ENCODE measurements at places on chromosomes 7 and 10. TPM values are rescaled to one million over a fixed set of nuclear protein-coding genes. Genes with fewer than 3 reads are reported as not detected.

Gene LMOD2
- total RNA-seq = not detected

Gene RELN
- total RNA-seq = 7.4 TPM

Gene FEZF1
- not detected for total RNA-seq

Gene NPY
- total RNA-seq = 169 TPM

Gene EMX2
- total RNA-seq = 0.74 TPM

Gene STEAP4
- total RNA-seq = 41.7 TPM

Gene CYP3A7
- total RNA-seq = not detected

Gene EBLN1
- not detected for total RNA-seq

Gene CPSF4
- total RNA-seq = 23.8 TPM

Gene OPN4
- total RNA-seq = not detected

Gene SPDYE16
- total RNA-seq = not detected

Gene CDCA7L
- 44.0 TPM for total RNA-seq

Gene KCND2
- total RNA-seq = 3.7 TPM

Gene RARRES2
- 305 TPM for total RNA-seq

Gene PTPN20
- total RNA-seq = 1.5 TPM

Gene IFIT1
- total RNA-seq = 7.4 TPM

Gene ELN
- total RNA-seq = 38.3 TPM

Gene ATG9B
- total RNA-seq = 34.1 TPM

Gene PNLIPRP3
- 2.2 TPM for total RNA-seq

Gene RPEL1
- total RNA-seq = not detected

Gene MMRN2
- total RNA-seq = 57.2 TPM

Gene PDK4
- 399 TPM for total RNA-seq

Gene CNOT4
- 23.3 TPM for total RNA-seq

Gene CYP2C18
- 11.5 TPM for total RNA-seq

Gene FAM170B
- total RNA-seq = not detected

Gene HTRA1
- 116 TPM for total RNA-seq

Gene TNKS2
- 36.3 TPM for total RNA-seq

Gene ASAH2
- 2.5 TPM for total RNA-seq

Gene IL6
- 12.0 TPM for total RNA-seq

Gene LAMB4
- 0.74 TPM for total RNA-seq

Gene SEMA3E
- 4.4 TPM for total RNA-seq

Gene TMEM130
- 3.7 TPM for total RNA-seq

Gene C10orf90
- not detected for total RNA-seq

Gene HSPA12A
- total RNA-seq = 28.7 TPM

Gene GNG11
- 15.0 TPM for total RNA-seq

Gene CRCP
- total RNA-seq = 56.5 TPM

Gene POLR2J2
- 2.2 TPM for total RNA-seq

Gene ZNF425
- total RNA-seq = 2.9 TPM

Gene NEBL
- total RNA-seq = 55.2 TPM

Gene GIMAP2
- 9.6 TPM for total RNA-seq

Measured in vagina (tissue), 2 donors.